ENCODE measurements at places on chromosomes 1 and 21. TPM values are rescaled to one million over a fixed set of nuclear protein-coding genes. Genes with fewer than 3 reads are reported as not detected.

FCRL3 gene
- not detected for total RNA-seq

MATN1 gene
- 0.23 TPM for total RNA-seq

GPX7 gene
- 12.8 TPM for total RNA-seq

REN gene
- not detected for total RNA-seq

ZNHIT6 gene
- total RNA-seq, result 19.5 TPM

PKP1 gene
- total RNA-seq, result not detected

ITSN1 gene
- total RNA-seq, result 55.8 TPM

NUP210L gene
- total RNA-seq, result 0.12 TPM

ZMYND12 gene
- total RNA-seq, result 0.59 TPM

KCND3 gene
- 7.3 TPM for total RNA-seq

OR2AJ1 gene
- not detected for total RNA-seq

FMO1 gene
- total RNA-seq, result 1.4 TPM

NUF2 gene
- total RNA-seq, result not detected

MIXL1 gene
- total RNA-seq, result not detected

VANGL2 gene
- total RNA-seq, result 1.7 TPM

ATXN7L2 gene
- 2.0 TPM for total RNA-seq

FAM167B gene
- 2.7 TPM for total RNA-seq

PCP4L1 gene
- total RNA-seq, result not detected

MANEAL gene
- 0.35 TPM for total RNA-seq

RGS8 gene
- total RNA-seq, result not detected
